Foreskin keratinocyte (primary cell): ENCODE measurements at places on chromosomes 13 and 19.

GRCh38 chr13:27858046-27858445 lies 61.8 kb upstream of the PDX1 start:
- DNase-seq: no peak

GRCh38 chr13:73578251-73578875 lies 519.6 kb downstream of the KLF5 start:
- no peak for DNase-seq

GRCh38 chr13:89965252-89965651 lies 1382.2 kb upstream of the MIR17HG start:
- no peak for DNase-seq

GRCh38 chr13:28794396-28794795 lies 25.7 kb upstream of the MTUS2 start:
- no peak for DNase-seq

- DNase-seq: no peak
Measured at GRCh38 chr13:99055735-99056134, 77.9 kb upstream of the DOCK9 start.

- no peak for DNase-seq
Measured at GRCh38 chr13:112651750-112652511, 37.9 kb upstream of the ATP11A start.

GRCh38 chr19:10580979-10581631 lies 6.0 kb downstream of the AP1M2 start:
- DNase-seq: no peak

GRCh38 chr13:20984879-20985278 lies 76.5 kb downstream of the LATS2 start:
- DNase-seq: no peak
